T-helper 22 cell (primary cell): ENCODE measurements at places on chromosomes 7 and 10.

GRCh38 chr10:49135575-49136313 lies 1.9 kb upstream of the FAM170B start:
- DNase-seq = no peak

GRCh38 chr7:127089146-127089545 lies 163.6 kb downstream of the GRM8 start:
- no peak for DNase-seq

GRCh38 chr7:82286096-82286797 lies 157.3 kb downstream of the CACNA2D1 start:
- DNase-seq = no peak

DNA sequence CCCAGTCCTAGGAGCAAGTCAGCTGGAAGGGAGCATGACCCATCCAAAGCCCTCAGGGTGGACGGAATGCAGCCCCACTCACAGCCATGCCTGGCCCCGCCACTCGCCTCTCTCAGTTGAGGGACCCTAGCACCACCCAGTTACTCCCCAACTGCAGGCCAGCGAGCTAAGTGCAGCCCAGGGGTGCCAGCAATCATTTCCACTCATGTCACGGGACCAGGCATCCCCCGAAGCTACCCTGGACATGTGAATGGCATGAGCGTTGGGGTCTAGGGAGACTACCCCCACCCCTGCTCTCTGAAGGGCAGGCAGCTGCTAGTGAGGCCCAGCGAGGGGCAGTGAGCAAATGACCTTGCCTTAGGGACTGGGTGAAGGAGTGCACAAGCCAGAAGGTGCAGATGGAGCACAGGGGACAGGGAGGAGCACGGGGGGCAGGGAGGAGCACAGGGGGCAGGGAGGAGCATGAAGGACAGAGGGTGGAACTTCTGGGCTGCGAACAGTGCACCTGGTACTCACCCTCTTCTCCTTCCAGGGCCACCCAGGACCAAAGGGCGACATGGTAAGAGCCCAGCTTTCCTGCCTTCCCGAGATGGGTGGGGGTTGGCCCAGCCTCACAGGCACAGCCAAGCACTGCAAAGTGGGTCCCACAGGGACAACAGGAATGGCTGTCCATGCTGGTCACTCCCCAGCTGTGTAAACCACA lies 87.3 kb downstream of the COL13A1 start:
- no peak for DNase-seq

GRCh38 chr7:139453673-139454321 lies 29.7 kb downstream of the KLRG2 start:
- no peak for DNase-seq

DNA sequence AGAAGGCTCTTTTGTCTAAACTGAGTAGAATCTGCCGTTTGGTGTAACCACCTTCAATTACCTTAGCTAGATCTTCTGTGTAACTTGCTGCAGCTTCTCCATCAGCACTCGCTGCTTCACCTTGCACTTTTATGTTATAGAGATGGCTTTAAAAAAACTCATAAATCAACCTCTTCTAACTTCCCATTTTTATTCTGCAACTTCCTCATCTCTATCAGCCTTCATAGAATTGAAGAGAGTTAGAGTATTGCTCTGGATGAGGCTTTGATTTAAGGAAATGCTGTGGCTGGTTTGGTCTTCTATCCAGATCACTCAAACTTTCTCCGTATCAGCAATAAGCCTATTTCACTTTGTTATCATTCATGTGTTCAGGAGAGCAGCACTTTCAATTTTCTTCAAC lies 1131.9 kb upstream of the CELF2 start:
- DNase-seq = no peak

DNA sequence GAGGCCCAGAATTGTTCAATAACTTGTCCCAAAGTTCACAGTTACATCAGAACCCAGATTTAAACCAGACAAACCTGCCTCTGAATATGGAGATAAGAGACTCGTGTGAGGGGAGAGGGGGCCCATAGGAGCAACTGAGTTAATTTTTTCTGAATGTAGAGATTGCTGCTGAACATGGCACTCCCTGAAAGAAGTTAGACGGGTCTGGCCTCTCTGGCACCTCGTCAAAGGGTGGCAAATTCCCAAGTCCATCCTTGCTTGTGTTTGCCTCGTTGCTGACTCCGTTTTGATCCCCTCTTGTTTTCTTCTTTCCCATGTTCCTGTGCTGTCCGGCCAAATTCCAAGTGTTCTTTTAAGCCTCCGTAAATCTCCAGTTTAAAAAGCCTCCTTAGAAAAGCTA lies 35.2 kb upstream of the YAE1 start:
- no peak for DNase-seq

- DNase-seq = no peak
Measured at GRCh38 chr10:48775206-48775517, 90.5 kb downstream of the WDFY4 start.

DNA sequence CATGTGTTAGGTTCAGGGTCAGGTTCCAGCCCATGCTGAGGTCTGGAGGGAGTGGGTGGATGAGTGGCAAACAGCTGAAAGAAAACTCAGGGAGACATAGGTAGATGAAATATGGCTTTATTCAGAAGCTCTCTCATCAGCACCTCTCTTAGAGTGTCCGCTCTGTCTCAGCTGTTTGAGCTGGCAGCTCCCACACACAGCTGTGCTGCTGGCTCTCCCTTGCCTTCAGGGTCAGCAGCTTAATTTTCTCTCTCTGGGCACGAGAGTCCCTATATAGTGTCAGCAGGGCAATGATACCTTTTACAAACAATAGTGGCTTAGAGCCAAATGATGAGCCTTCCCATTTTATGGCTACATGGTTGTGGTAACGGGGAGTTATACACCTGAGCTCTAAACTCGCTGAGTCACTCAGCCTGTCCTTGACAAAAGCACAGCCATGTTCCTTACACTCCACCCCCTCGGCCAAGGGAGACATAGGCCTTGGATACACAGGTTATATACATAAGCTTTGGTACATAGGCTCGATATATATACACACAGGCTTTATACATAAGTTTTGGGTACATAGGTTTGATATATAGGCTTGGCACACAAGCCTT lies 10.4 kb downstream of the RNF133 start:
- no peak for DNase-seq

- no peak for DNase-seq
Measured at GRCh38 chr7:67663644-67664043, 667.0 kb downstream of the TYW1 start.

GRCh38 chr10:21516242-21517131 lies 9.0 kb downstream of the SKIDA1 start:
- DNase-seq = peak; percentile 25
